SK-N-SH treated with all-trans-retinoic acid at 6 μM for 48 hours (cell line): ENCODE measurements at places on chromosomes 5 and 9.

- ATAC-seq, result no peak
Measured at GRCh38 chr5:73812962-73813588, 187.1 kb downstream of the ARHGEF28 start.

DNA sequence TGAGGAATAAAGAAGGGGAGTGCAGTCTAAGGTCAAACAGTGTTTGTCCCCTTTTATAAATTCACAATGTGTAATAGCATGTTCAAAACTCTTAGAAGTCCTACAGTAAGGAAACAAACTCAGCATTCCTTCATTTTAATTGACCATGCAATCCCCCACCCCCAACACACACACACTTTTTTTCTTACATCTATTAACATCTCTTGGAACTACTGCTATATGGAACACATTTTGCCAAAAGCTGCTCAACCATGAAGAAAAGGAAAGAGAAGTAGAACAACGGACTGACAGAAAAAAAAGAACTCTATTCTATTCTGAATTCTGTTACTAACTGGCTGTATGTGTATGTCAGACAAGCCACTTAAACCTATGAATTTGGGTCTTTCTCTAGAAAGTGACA, 2.8 kb upstream of the CTNNAL1 start:
- no peak for ATAC-seq

- ATAC-seq, result peak; percentile 42; the same call in 1 of the 3 replicates
Measured at GRCh38 chr9:133632806-133633680, 3.1 kb upstream of the DBH start.

DNA sequence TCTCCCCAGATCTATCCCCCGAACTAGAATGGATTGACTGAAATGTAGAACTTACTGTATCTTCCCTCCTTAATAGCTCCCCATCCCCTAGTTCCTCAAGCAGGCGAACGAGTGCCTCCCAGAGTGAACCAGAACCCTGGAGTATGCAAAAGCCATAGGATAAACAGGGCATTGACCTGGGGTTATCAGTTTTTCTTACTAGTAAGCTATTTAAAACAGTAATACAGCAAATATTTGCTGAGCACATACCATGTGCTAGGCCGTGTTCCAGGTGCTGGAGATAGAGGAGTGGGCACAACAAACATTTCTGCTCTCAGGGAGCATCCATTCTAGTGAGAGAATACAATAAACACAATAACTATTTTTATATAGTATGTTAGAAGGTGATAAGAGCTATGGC, 1.8 kb downstream of the SKP2 start:
- no peak for ATAC-seq

- peak; percentile 72 for ATAC-seq
Measured at GRCh38 chr9:136220017-136220729, 15.2 kb upstream of the LHX3 start.

GRCh38 chr9:113511856-113512761, 48.6 kb downstream of the RGS3 start:
- peak; percentile 64 for ATAC-seq

GRCh38 chr5:80739496-80739895, 84.7 kb upstream of the DHFR start:
- ATAC-seq, result no peak

GRCh38 chr5:88145221-88145610, 123.4 kb downstream of the TMEM161B start:
- ATAC-seq, result no peak

- ATAC-seq, result no peak
Measured at GRCh38 chr5:1317921-1318565, 23.2 kb upstream of the TERT start.

GRCh38 chr5:773517-774264, 10.8 kb downstream of the ZDHHC11B start:
- no peak for ATAC-seq

- ATAC-seq, result no peak
Measured at GRCh38 chr9:71524516-71524915, 243.8 kb downstream of the CEMIP2 start.

- ATAC-seq, result peak; percentile 83
Measured at GRCh38 chr9:109064963-109065702, 51.8 kb upstream of the CTNNAL1 start.

- ATAC-seq, result peak; percentile 56
Measured at GRCh38 chr5:163503106-163504078, 2.0 kb upstream of the MAT2B start.

DNA sequence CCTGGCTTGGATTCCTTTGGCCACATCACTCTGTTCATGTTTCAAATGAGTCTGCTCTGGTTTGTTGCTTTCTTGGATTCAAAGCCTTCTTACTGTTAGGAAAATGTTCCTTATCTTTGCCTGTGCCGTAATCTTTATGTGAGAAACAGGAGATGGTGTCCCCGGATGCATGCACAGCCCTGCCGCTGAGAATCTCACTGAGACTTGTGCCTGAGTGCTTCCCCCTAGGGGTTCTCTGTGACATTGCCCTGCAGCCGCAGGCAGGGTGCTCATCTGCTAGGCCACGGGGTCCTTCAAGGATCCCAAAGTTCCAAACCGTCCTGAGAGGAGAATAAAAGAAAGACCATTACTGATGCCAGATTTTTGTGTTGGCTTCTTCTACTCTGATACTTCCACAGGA, 81.4 kb upstream of the ANKRD55 start:
- peak; percentile 48; the same call in 2 of the 3 replicates for ATAC-seq

DNA sequence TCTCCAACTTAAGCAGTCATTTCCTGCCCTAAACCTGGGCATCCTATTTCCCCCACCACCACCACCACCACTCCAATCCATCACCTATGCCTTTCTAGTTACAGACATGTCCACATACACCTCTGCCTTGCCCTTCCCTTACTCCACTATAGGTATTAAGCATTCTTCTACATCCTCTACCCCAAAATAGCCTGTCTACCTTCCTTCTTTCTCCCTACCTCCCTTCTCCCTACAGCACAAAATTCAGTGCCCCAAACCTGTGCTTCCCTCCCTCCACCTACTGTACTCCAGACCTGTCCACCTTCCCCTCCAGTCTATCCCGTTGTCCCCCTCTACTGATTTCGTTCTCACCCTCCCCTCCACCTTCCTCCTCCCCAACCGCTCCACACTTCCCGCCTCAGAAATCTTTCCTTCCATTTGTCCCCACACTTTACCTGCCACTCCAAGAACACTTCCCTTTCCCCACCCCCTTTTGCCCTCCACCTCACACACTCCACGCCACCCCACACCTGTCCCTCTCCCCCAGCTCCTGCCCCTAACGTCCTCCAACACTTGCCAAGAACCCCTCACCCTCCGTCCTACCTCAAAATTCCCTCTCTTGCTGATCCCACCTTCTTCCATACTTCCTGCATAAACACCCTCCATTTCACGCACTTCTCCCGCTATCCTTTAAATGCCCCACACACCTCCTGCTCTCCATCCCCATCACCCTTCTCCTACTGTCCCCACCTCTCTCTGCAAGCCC, 1.6 kb downstream of the STRBP start:
- no peak for ATAC-seq

DNA sequence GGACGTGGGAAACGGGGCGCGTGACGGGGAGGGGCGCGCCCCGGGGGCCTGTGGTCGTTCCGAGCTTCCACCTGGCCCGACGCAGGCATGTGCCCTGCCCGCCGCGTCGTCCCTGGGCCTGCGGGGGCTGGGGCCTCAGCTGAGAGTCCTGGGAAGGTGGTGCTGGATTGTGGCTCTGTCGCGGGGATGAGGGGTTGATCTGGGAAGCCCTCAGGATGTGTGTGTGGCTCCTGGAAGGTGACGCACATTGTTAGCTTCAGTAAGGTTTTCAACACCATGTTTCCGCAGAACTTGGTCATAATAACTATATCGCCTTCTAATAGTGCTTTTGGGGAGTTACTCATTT, 589.1 kb downstream of the MTRR start:
- ATAC-seq, result peak; percentile 50
